Activated T-cell treated with anti-CD3 and anti-CD28 coated beads for 24 hours (primary cell): ENCODE measurements at places on chromosomes 5 and 9.

DNA sequence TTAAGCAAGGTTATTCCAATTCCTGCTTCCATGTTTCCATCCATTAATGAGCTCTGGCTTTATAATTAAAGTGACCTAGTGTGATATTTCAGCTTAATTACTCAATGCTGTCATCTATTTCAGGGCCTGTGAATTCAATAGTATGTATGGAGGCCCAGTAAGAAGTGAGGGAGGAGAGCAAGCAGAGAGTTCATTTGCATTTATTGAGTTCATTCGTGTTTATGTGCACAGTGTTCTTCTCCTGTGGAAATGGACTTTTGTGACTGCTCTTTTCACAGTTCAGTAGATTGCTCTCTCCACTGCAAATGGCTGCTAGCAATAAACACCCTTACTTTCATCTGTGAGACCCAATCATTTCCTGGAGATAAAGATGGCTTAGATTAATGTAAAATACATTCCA is 130.9 kb downstream of the CEMIP2 start:
- no peak for DNase-seq

- no peak for DNase-seq
Measured at GRCh38 chr5:38331831-38332230, 73.5 kb downstream of the EGFLAM start.

GRCh38 chr5:179260324-179261070 is 84.8 kb downstream of the ADAMTS2 start:
- no peak for DNase-seq

GRCh38 chr5:4205398-4205797 is 609.8 kb downstream of the IRX1 start:
- no peak for DNase-seq

DNA sequence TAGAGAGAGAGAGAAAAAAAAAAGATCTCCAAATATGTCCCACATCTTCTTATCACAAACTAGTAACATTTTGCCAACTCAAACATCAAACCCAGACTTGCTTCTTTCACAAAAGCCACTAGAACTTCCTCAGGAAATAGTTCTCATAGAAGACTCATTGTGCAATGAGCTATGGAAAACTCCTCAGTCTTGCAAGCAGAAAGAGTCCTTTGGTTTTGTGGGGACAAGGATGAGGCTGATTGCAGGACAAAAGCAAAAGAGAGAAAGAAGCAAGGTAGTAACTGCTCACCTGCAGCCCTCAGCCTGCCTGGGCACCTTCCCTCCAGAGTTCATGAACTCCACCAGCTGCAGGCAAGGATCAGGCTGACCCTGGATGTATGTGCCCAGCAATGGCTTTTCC is 399.0 kb downstream of the IRX1 start:
- no peak for DNase-seq

- no peak for DNase-seq
Measured at GRCh38 chr5:37490120-37490810, 111.1 kb downstream of the WDR70 start.

- DNase-seq = no peak
Measured at GRCh38 chr5:58259685-58260152, 200.2 kb downstream of the PLK2 start.

DNA sequence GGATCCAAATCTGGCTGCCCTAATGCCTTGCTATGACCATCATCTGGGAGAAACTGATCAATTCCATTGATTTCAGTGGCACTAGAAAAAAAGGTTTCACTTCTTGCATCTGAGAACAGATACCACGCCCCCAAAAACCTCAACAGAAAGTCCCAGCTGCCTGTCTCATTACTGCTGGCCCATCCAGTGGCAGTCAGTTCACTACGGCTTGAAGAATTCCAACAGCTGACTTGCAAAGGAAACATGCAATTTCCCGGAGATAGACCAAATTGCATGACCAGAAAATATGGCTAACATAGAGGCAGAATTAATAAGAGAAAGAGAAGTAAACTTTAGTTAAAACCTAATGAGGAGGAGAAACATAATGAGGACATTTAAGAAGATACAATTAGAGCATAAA is 48.6 kb downstream of the UGCG start:
- no peak for DNase-seq

GRCh38 chr5:96562614-96563013 is 99.6 kb upstream of the CAST start:
- no peak for DNase-seq

- no peak for DNase-seq
Measured at GRCh38 chr9:117772960-117773359, 68.8 kb downstream of the TLR4 start.

GRCh38 chr5:125011947-125012346 is 265.5 kb upstream of the ZNF608 start:
- DNase-seq = no peak

- DNase-seq = no peak
Measured at GRCh38 chr5:116773926-116774325, 199.3 kb upstream of the SEMA6A start.

GRCh38 chr9:94980947-94981722 is 254.6 kb downstream of the AOPEP start:
- DNase-seq = no peak

- no peak for DNase-seq
Measured at GRCh38 chr9:111691672-111692329, 30.4 kb downstream of the GNG10 start.

DNA sequence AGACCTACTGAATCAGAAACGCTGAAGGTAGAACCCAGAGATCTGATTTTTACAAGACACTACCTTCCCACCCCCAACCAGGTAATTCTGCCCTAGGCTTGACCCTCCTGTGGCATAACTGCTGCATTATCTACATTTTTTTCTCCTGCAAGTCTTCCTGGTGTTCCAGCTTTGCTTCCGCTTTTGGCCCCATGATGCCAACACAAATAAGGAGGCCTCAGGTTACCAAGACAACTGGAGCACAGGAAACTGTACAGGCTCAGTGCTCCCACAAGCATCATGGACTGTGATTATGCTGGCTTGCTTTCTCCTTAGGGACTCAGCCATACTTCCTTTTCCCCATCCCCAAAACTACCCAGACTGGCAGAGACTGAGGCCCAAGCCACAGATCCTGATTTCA is 6.6 kb upstream of the MSMP start:
- DNase-seq = no peak

DNA sequence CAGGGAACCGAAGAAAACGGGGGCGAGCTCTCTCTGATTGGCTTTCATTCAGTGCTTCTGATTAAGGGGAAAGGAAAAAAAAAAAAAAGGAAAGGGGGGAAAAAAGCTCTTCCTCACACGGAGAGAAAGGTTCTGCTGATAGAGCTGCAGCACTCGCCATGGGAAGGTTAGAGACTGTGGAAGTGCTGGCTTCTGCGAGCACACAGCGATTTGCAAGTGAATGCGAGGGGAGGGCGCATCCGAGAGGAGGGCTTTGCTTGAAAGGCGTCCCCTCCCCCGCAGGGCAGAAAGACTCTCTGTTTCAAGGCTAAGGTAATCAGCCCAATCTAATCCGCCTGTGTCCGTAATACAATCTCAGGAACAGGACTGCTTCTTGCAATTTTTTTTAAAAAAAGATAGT is at the start of gene CDH10:
CDH10 (minus strand) TSS at position 218 of the 400 bp plus-strand sequence. CDS start 51,488 bp downstream, outside the sequence.
- no peak for DNase-seq

DNA sequence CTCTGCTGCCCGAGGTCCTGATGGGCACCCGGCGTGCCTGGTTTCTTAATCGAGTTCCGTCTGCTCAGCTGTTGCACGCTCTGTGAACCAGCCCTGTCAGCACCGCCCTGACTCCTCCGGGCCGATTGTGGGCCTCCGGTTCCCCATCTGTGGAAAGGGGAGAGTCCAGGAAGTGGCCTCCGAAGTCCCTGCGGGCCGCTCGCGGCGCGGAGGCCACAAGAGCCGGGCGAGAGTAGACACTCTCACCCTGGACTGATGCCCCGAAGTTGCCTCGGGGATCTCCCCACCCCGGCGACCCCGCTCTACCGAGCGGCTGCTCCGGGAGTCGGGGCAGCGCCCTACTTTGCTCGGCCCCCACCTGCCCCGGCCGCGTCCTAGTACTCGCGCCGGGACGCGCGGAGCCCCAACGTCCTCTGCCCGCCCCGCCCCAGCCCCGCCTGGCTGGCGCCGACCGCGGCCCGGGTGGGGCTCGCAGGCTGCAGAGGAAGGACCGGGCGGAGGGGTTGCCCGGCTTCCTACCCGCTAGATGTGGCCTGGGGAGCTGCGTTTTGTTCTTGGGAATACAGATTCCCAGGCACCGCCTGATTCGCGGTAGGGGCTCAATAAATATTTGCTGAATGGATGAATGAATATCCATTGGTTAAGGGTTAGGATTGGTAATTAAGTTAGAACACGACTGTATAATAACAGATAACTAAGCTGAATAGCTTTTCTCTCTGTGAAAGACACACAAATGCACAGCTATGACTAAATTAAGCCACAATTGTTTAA is 935 bp upstream of the ZNF367 start:
- peak; percentile 27 for DNase-seq

GRCh38 chr9:124011460-124012301 is at the start of gene LHX2:
Gene LHX2 (plus strand): TSS chr9:124011768. CDS start chr9:124012349, 581 bp downstream.
- DNase-seq = peak; percentile 32

GRCh38 chr5:74275171-74275992 is 365.1 kb downstream of the ENC1 start:
- no peak for DNase-seq

- DNase-seq = no peak
Measured at GRCh38 chr5:10528056-10528816, 35.6 kb upstream of the ANKRD33B start.

DNA sequence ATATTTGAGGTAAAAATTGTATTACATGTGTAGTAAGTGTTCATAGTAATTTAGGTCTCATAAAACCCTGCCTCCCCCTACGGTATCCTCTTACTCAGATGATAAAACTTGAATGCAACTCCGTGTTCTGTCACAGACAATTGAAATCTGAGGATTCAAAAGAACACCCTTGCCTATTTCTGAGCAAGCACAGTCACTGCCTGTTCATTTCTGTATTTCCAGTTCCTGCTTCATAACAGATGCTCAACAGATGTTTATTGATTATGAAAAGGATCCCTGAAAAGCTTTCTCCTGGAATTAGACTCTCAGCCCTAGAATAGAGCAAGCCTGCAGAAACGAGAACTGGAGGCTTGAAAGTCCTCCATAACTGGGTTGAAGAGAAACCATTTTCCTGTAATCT is 144.1 kb upstream of the SPEF2 start:
- no peak for DNase-seq

DNA sequence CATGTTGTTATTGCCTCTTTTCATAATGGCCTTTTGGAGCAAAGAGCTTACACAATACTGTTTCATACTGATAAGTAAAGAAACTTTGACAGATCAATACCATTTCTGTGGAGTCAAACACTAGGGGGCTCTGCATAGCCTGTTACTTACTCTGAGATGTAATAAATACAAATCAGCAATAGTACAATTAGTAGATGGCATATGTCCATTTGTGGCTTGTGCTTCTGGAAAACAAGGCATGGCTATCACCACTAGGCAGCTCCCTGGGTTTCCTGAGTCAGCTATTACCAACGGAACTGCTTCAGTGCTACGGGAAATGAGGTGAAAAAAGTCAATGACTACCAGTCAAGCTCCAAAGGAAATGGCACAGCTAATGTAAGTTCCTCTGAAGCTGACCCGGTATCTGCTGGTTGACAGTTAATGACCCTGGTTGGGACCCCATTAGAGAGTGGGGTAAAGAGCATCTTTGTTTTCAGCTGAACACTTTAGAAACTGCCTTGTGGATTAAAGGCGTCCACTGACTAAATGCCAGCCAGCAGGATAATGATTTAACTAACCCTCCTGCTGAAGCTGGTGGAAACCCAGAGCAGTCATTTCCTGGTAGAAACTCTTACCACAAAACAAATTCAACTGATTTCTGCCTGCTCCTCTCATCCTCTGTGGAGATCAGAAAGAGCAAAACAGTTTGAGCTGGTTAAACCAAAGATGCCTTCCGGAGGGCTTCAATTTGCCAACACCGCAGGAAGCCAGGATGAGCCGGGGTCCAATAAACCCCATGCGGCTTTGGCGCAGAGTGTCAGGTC is 69.0 kb upstream of the FAM169A start:
- DNase-seq = no peak

- DNase-seq = no peak
Measured at GRCh38 chr9:31355965-31356364, 1028.5 kb upstream of the ACO1 start.

- DNase-seq = no peak
Measured at GRCh38 chr9:133873009-133873408, 119.1 kb downstream of the VAV2 start.

GRCh38 chr5:158899211-158899610 is 200.5 kb downstream of the EBF1 start:
- DNase-seq = no peak

DNA sequence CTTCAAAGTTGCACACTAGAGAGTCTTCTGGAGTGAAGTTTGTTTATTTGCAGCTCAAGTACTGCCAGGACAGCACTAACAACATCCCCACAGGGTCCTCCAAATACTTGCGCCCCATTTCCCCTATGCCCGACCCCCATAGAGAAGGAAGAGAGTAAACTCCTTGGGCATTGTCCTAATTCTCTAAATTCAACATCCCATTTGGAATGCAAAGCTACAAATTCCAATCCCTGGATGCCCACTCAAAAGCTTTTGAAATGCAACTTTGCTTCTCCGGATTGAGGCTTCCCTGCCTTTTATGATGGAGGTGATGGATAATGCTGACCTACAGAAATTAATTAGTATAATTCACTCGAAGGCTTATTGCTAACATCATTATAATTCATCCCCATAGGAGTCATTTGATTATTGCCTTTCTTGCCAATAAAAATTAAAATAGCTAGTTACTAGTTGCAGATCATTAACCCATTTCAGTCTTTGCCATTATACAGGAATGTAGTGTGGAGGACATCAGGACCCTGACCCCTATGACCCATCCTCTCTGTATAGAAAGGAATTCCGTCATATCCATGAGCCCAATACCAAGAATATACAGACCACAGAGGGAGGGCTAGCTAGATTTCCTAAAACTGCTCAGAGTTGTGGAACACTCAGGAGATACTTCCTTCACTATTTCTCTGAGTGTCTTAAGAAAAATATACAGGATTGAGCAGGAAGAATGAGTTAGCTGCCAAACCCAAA is 277.6 kb downstream of the ZNF608 start:
- DNase-seq = no peak

GRCh38 chr5:75461679-75462078 is 49.8 kb downstream of the CERT1 start:
- no peak for DNase-seq

GRCh38 chr5:129271308-129271707 is 176.8 kb downstream of the ISOC1 start:
- DNase-seq = no peak

DNA sequence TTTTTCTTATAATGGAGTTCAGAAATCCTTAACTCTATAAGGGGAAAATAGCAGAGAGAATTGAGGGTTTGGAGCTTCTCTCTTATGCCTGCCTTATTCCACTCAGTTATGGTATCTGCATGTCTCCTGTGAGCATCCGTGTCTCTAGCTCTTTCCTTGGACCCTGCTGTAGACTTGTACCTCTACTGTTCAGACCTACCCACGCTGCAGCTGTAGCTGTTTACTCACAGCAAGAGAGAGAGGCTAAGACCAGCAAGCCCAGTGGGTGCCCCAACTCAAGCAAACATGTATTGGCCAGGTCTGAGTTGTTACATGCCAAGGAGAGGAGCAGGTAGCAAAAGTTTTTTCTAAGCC is 7.1 kb upstream of the PCSK1 start:
- no peak for DNase-seq

- no peak for DNase-seq
Measured at GRCh38 chr5:116497631-116498030, 77.0 kb downstream of the SEMA6A start.

- no peak for DNase-seq
Measured at GRCh38 chr9:109086221-109086620, 33.5 kb downstream of the TMEM245 start.
